ENCODE measurements at places on chromosomes 5 and 9.

DNA sequence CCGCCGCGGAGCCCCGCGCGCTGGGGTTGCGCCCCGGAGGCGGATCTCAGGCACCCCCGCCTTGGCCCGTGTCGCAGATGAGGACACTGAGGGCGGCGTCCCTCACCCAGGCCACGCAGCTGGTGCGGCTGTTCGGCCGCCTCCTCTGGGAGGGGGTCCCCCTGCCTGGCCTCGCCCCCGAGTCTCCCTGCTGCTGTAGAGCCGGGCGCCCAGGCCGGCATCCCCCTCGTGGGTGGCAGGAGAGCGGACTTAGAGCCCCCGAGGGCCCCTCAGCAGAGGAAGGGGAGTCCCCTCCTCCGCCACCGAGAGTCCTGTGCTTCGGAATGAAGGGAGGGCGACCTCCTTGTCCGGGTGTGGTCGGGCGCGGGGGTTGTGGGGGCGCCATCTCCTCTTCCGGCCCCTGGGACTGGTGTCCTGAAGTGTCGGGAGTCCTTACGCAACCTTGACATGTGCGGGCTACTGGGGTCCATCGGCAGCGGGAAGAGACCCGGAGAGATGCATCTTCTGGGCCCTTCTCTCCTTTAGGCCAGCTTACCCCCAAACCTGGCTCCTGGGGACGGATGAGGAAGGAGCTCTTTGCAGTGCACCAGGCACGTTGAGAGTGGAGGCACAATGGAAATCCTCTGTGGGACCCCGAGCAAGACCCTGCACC is 11.7 kb upstream of the EXOSC2 start:
- no peak for DNase-seq

- peak; percentile 40 for DNase-seq
Observed at GRCh38 chr5:172758077-172758833, 12.7 kb downstream of the DUSP1 start.

GRCh38 chr5:160020266-160020770 is 11.4 kb downstream of the TTC1 start:
- DNase-seq, result no peak

- DNase-seq, result no peak
Observed at GRCh38 chr5:150999704-151000442, 20.5 kb upstream of the GPX3 start.

DNA sequence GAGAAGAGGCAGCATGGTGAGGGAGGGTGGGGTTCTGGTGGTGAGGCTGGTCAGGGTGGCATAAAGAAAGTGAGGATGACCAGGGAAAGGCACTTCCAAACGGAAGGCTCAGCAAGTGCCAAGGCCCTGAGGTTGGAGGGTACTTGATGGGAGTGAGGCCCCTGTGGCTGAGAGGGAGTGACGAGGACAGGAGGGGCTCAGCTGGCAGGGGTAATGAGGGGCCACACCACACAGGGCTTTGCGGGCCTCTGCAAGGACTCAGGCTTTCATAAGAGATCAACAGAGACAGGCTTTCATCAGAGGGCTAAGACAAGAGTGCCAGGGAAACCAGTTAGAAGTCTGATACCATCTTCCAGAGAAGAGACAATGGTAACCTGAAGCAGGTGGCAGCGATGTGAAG is 23.6 kb downstream of the ARPC5L start:
- DNase-seq, result no peak

- no peak for DNase-seq
Observed at GRCh38 chr5:2015124-2015848, 132.6 kb upstream of the IRX4 start.

- no peak for DNase-seq
Observed at GRCh38 chr5:134948911-134949310, 18.8 kb upstream of the CATSPER3 start.

DNA sequence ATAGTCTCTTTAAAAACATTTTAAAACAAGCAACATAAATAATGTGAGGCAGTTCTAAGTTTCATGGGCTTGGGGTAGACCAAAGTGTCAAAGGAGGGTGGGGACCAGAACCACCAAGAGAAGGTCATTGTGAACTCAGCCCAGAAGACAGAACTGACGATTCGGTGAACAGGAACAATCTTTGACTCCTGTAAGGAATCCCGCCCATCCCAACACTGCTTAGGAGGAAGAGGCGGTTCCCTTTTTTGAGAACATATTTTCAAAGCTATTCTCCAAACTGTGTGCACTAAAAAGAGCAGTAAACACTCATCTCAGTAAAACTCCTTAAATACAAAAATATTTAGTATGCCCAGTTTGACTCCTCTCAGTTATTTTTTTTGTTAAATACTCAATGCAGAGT is 176.5 kb upstream of the TLE4 start:
- no peak for DNase-seq

DNA sequence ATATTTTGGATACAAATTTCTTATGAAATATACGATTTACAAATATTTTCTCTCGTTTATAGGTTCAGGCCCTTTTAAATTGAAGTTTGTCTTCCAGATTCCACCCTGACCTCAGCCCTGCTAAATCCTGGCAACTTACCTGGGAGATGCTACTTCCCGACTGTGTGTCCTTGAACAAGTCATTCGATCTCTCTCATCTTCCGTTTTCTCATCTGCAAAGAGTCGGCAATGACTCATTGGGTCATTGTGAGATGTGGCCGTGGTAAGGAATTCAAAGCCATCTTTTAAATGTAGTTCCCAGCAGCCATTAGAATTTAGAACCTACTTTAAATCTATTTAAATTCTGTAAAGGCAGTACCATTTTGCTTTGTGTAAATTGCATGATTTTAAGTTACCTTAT is 72.5 kb downstream of the LHX2 start:
- no peak for DNase-seq

DNA sequence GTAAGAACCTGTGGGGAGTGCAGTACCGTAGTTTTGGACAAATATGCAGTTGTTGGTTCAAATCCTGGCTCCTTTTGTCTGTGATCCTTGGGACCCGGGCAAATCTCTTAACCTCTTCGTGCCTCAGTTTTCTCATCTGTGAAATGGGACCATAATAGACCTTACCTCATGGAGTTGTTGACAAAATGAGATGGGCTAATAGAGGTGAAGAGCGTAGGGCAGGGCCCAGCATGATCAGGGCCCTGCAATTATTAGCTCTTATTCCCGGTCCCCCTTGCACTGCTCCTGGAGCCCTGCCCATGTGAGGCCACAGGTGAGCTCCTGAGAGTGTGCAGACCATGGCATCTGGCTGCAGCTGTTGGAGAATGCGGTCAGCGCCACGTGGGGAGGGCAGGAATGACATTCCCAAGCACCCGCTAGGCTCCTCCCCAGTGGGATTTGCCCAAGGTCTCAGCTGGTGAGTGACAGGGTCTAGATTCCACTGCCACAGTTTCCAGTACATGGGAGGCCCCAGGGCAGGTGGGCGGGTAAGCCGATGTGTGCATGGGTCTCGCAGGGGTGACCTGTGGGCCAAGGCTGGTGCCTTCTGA is 41.0 kb downstream of the NEK6 start:
- no peak for DNase-seq

DNA sequence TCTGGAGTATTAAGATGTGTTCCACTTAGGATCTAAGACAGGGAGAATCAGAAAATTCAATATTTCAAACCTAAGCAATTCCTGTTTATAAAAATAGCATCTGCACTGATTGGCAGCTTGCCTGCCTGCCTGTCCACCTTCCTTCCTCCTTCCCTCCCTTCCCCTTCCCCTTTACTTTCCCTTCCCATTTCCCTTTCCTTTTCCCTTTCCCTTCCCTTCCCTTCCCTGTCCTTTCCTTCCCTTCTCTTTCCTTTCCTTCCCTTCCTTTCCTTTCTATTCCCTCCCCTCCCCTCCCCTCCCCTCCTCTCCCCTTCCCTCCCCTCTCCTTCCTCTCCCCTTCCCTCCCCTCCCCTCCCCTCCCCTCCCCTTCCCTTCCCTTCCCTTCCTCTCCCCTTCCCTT is 40.8 kb downstream of the PRDM6 start:
- DNase-seq, result no peak

DNA sequence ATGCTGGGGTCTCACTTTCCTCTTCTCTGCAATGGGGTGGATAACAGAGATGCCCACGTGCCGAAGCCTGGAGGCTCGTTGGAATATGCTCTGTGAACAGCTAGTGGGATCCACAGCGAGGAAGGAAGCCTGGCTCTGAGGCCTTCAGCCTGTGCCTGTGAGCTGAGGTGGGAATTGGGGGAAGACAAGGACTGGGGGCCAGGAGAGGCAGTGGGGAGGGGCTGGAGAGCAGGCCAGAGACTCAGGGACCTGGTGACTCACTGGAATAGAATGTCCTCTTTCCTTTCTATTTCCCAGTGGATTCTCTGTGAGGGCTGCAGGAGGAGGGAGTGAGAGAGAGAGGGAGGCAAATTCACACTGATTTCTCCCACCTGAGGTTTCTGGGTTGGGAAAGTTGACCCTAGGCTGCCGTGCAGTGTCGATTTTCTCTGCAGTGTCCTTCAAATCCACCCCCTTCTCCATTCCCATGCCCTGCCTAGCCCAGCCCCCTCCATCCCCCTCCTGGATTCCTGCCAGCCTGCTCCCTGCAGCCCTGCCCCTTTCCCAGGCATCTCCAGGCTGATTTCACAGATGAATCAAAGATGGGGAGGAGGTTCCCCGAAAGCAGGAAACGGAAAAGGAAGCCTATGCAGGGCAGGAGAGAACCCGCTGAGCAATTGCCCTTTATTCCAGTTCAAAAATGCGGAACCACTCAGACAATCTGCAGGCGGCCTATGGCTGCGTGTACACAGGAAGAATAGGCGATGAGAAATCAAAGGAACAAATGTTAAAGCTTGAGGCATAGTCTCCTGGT is 1.4 kb upstream of the SPAAR start:
- DNase-seq, result peak; percentile 27

DNA sequence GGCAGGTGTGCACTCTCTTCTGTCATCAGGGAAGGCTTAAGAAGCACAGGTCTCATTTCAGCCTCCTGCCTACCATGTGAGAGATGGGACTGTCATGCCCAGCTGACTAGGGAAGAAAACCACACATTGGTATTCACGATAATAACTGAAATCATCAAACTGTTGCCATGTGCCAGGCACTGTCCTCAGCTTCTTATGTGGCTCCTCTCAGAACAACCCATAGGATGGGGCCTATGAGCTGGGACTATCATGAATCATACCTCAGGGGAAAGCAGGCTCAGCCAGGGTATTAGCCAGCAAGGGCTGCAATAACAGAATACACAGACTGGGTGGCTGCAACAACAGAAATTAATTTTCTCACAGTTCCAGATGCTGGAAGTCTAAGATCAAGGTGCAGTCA is 3.3 kb downstream of the AFAP1L1 start:
- no peak for DNase-seq

DNA sequence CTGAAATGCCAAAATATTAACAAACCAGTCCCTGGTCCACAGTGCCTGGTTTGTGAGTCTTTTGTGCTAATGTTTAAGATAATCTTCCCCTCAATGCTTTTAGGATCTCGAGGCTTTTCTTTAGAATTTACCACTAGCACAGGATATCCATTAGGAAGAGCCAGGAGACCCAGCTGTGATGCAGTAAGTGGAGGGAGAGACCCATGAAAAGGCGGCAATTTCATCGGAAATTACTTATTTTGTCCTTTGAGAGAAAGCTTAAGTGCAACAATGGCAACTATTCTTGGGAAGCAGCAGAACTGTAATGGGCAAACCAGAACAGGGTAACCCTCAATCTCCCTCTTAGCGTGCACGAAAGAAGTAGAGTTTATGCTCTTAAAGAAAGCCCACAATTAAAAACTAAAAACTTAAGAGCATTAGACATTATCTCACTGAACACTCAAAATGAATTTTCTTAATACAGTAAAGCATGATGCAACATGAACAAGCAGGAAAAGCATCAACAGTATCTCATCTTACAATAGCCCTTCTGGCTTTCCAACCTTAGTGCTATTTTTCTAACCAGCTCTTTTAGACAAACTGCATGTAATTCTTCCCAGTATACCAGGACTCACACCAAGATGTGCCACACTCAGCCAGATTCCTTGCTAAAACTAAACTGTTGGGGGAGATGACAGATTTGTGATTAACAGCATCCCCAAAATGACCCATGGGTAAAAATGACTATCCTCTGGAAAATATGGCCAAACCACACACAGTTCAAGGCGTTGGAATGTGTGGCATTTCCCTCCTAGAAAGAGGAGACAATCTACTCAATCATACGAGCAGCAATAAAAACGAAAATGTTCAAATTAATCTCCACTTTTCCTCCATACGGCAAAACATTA is 36.4 kb downstream of the PWWP2A start:
- DNase-seq, result no peak

GRCh38 chr5:9241479-9242305 is 304.2 kb downstream of the SEMA5A start:
- no peak for DNase-seq

- DNase-seq, result no peak
Observed at GRCh38 chr5:124816381-124816780, 69.9 kb upstream of the ZNF608 start.

- no peak for DNase-seq
Observed at GRCh38 chr9:129919841-129920240, 84.6 kb downstream of the USP20 start.

- no peak for DNase-seq
Observed at GRCh38 chr5:61279725-61280124, 52.3 kb upstream of the ZSWIM6 start.

DNA sequence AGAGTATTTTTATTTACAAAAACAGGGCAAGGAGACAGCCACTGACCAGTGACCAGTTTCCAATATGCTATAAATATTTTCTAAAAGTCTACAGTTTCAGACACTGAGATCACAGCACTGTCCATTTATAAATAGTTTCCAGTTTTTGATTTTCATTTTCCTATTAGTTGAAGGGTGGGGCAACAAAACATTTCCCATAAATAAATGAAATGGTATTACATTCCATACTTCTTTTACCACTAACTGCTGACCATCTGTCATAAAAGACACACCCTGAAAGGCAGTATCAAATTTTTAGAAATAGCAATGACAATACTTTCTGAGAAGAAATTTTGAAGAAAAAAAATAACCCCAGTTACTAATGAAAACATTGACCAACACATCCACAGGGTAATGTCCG is 126.7 kb downstream of the ARSB start:
- DNase-seq, result no peak

GRCh38 chr5:121628783-121629182 is 222.9 kb upstream of the FTMT start:
- no peak for DNase-seq

DNA sequence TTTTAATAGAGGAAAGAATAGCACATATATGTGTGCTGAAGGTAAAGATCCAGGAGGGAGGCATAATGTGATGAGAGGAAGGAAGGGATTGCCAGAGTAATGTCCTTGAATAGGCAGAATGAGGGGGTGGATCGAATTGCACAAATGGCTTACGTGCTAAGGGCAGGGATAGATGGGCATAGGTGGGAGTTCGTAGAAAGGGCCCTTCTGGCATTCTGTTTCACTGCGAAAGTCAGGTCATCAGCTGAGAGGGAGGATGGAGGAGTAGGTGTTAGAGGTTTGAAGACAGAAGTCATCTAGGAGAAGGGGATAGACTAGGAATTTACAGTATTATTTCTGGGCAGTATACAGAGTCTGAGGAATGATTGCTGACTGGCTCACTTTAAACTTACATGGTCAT is 32.1 kb downstream of the CNOT6 start:
- DNase-seq, result no peak

All from CD4-positive, alpha-beta T cell treated with Interleukin-15 for 1 hour (primary cell).